NCI-H1417 treated with DMSO at 0.1 percent for 48 hours (cell line): ENCODE measurements at places on chromosomes 5 and 9.

- no peak for DNase-seq
Measured at GRCh38 chr9:120876842-120877240, at the start of gene PHF19. Gene PHF19, minus strand, starts transcription at chr9:120877188. Its CDS starts 2,447 bp downstream, at chr9:120874741.

DNA sequence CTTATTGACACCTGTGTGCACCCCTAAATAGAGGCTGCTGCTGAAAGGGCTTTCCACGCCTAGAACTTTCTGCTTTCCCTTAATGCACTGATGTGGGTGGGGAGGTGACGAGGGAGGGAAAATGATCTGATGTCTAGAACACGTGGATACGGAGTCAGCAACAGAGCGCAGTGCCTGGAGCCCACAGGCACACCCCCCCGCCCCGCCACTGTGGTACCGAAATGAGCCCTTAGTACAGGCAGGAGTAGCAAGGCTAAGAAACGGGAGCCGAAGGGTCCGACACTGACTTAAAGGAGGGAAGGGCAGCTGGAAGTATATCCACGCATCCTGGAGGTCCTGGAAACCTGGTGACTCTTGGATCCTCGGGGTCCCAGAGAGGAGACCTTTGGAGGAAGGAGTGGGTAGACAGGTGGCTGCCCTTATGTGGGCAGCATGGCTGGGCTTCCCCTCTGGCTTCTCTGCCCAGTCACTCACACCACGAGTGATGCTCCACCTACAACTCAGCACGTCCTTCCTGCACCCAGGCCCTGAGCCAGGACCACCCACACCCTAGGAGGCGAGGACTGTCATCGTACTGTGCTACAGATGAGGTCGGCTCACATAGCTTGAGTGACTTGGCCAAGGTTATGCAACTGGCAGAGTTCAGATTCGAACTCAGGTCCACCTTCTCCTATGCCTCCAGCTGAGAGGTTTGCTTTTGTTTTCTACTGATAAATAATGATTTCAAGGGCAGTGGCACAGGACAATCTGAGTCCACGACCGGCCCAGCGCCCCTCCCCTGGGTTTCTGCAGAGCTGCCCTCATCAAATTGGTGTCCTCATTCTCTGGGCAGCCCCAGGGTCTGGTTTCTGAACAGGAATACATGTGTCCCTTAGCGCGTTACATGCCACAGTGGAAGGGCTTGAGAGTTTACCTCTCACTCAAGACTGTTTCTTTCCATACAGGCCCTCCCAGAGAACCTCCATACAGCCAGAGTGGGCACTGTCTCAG is 4.7 kb upstream of the VAV2 start:
- DNase-seq = no peak

DNA sequence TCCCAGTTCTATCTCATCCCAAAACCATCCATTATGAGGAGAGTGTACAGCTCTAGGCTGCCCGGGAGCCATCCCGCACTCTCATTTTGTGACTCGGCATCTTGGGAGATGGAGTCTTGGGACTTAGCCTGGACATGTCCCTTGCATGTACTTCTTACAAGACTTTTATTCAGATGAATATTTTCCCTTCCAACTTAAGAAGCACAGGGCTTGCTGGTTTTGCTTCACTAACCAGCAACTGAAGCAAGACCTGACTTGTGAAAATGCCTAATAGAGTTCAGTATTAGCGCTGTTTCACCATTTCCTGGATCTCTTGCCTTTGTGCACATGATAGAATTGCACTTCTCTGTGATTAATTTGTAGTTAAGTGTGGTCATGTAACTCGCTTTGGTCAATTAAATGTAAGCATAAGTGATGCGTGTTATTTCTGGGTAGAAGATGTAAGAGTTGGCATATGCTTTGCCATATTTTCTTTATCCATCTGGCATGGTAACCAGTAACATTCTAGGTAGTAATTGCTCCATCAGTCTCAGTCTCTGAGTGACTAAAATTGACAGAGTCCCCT is 55.8 kb downstream of the PDCD1LG2 start:
- no peak for DNase-seq

- no peak for DNase-seq
Measured at GRCh38 chr5:8417316-8418048, 548.5 kb downstream of the MTRR start.

DNA sequence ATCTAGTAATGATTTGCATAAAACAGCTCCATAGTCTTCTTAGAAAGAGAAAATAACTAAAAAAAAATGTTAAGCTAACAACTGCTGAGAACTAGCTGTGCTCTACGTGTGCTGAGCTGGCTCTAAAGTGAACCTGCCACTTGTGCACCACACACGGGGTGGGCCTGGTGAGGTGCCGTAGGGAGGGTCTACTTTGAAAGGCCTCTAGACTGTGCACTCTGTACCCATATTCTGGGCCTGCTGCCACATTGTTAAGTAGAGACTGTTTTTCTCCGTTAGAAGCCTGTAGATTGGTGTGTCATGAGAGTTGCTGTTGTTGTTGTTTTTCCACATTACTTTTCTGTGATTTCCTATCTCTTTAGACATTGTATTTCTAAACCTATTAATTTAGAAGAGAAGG is 93.9 kb downstream of the CD180 start:
- DNase-seq = no peak

DNA sequence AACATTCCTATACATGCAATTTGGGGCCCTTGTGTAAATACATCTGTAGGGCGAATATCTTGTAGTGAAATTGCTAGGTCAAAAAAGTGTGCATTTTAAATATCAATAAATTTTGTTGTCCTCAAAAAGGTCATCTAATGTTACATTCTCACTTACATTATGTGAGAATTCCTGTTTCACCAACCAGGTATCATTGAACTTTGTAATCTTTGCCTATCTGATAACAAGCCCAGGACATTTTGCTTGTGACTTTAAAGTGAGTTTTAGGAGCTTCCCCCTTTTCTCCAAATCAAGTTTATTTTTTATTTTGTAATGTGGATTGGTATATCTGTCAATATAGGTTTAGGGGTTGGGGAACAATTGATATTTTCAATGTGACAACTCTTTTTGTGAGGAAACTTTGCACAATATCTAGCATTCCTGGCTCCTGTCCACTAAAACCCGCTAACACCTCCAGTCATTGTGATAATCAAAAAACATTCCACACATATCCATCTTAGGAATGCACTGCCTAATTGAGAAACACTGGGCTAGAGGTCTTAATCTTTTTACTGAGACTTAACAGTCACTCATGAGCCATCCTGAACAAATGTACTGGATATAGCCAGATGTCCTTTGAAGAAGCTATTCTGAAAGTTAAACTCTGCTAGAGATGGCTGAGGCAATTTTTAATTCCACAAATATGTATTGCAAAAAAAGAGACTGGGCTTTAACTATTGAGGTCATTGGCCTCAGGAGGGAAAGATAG is 72.5 kb upstream of the SLC1A1 start:
- no peak for DNase-seq

- no peak for DNase-seq
Measured at GRCh38 chr5:5978501-5979376, 399.6 kb downstream of the MED10 start.

DNA sequence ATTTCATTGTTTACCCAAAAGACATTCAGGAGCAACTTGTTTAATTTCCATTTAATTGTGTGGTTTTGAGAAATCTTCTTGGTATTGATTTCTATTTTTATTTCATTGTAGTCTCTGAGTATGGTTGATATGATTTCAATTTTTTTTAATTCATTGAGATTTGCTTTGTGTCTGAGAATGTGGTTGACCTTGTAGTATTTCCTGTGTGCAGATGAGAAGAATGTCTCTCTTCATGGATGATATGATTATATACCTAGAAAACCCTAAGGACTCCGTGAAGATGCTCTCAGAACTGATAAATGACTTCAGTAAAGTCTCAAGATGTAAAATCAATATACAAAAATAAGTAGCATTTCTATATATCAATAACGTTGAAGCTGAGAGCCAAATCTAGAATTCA is 202.4 kb upstream of the CDH9 start:
- DNase-seq = no peak

GRCh38 chr9:115025721-115026120 is 92.2 kb downstream of the TNC start:
- DNase-seq = no peak

DNA sequence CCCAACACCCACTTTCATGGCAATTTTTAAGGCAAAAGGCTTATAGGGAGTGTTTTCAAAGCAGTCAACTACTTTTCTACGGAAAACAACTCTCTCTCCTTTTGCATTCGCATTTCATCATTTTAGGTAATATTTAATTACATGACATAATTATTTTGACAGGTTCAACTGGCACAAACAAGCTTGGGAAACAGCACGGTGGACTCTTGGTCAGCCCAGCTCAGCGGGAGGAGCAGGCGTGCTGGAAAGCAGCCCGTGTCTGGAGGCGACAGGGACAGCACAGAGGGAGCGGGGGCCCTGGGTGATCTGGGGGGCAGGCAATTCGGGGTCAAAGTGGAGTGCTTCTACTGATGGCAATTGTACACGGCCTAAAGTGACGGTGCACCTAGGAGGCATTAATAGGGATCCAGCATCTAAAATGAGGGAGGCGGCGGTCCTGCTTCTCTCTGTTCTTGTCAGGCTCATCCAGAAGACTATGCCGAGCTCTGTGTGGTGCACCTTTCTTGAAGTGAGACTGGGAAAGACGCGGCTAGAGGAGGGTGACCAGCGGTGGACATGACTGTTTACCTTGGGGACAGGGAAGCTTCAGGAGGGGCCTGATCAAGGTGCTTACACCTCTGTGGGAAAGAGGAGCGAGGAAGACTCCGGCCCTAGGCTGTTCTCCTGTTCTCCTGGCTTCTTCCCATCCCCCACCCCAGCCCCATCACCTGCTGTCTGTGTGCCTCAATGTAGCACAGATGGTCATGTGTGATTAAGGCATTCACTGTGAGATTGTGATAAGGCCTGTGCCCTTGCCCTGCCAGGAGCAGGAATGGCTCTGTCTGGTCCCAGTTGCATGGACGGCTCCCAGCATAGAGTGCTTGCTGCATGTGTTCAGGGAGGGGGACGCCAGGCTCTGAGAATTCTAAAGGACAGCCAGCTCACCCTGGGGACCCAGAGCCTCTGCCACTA is 3.4 kb downstream of the MYMK start:
- DNase-seq = no peak

DNA sequence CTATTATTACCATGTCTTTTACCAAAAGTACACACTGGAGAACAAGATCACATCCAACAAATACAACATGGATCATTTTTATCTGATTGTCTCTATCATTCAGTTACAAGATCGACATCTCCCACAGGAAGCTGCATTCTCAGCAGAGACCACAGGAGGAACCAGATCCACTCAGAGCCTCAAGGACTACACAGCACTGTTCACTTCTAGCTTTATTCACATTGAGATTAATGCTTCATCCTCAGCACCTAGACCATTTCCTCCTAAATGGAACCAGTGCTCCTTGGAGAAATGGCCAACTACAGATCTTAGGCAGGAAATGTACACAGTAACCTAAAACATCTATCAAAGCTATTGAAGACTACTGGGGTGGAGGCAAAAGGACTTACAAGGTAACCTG is 13.3 kb upstream of the C5orf15 start:
- no peak for DNase-seq

GRCh38 chr5:40410231-40410861 is 269.4 kb upstream of the PTGER4 start:
- no peak for DNase-seq

DNA sequence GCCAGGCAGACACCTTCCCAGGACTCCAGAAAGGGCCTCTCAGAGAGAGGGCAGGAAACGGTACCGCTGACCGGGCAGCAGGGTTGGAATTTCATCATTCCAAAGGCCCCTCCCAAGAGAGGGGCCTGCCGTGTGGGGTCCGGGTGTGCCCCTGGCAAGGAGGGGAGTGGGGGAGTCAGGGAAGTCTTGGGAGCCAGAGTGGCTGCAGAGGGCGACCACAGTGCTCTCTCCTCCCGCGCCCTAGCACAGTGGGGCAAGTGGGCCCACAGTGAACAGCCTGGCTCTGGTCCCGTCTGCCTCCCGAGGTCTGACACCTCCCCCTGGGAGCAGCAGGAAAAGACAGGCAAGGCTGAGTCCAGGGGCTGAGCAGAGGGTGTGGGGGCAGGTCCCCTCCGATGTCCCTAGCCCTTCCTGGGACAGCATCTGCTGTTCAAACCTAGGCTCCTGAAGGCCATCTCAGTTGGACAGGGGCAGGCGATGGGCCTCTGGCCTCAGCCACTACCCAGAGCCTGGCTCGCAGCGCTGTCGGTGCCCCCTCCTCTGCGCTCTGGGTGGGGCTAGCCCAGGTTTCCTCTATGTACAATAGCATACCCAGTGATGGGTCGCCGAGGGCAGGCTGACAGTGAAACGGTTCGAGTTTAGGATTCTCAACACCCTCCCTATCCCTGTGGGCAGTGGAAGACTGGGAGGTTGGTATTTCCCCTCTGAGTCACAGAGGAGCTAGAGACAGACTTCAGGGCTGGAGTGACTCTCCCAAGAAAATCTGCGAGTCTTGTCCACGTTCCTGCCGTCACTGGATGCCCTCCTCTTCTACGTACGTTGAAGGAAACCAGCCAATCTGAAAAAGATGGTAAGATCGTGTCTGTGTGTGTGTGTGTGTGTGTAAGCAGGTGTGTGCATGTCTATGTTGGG is 25.4 kb upstream of the SARDH start:
- DNase-seq = no peak

GRCh38 chr9:35956651-35957050 is 1.3 kb downstream of the OR2S2 start:
- DNase-seq = no peak

- no peak for DNase-seq
Measured at GRCh38 chr9:91094324-91095088, 267.2 kb downstream of the AUH start.

- no peak for DNase-seq
Measured at GRCh38 chr5:151251001-151251551, 1.9 kb upstream of the GM2A start.

- DNase-seq = no peak
Measured at GRCh38 chr9:27847818-27848217, 274.5 kb upstream of the C9orf72 start.

GRCh38 chr9:16029796-16030363 is 477.0 kb downstream of the CCDC171 start:
- DNase-seq = no peak

- no peak for DNase-seq
Measured at GRCh38 chr9:126945682-126946081, 31.1 kb downstream of the RALGPS1 start.

DNA sequence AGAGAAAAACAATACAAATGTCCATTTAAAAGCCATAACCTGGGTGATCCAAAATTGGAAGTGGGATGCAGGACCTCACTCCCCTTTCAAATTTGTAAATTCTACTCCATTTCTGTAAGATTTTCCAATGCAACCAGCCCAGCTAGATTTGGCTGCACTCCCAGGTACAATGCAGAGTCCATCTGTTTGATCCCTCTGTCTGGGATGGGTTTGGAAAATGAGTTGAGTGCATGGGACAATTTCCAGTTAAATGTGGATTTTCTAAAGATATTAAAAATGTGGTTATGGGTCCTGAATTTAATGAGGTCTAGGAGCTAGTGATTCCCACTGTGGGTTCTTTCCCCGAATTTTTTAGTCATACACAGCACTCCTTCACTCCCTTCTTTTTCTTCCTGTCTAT is 104.0 kb upstream of the ATP10B start:
- DNase-seq = no peak

- DNase-seq = no peak
Measured at GRCh38 chr9:93139365-93140182, 5.5 kb upstream of the NINJ1 start.

- DNase-seq = no peak
Measured at GRCh38 chr9:99753436-99753835, 68.2 kb upstream of the NR4A3 start.

GRCh38 chr9:113503613-113504211 is 40.2 kb downstream of the RGS3 start:
- no peak for DNase-seq
